Hematopoietic multipotent progenitor cell treated with erythropoietin and hydrocortisone succinate and interleukin-3 and kit ligand, for 17 days (in vitro differentiated cells): ENCODE measurements at places on chromosomes 13 and 19.

DNA sequence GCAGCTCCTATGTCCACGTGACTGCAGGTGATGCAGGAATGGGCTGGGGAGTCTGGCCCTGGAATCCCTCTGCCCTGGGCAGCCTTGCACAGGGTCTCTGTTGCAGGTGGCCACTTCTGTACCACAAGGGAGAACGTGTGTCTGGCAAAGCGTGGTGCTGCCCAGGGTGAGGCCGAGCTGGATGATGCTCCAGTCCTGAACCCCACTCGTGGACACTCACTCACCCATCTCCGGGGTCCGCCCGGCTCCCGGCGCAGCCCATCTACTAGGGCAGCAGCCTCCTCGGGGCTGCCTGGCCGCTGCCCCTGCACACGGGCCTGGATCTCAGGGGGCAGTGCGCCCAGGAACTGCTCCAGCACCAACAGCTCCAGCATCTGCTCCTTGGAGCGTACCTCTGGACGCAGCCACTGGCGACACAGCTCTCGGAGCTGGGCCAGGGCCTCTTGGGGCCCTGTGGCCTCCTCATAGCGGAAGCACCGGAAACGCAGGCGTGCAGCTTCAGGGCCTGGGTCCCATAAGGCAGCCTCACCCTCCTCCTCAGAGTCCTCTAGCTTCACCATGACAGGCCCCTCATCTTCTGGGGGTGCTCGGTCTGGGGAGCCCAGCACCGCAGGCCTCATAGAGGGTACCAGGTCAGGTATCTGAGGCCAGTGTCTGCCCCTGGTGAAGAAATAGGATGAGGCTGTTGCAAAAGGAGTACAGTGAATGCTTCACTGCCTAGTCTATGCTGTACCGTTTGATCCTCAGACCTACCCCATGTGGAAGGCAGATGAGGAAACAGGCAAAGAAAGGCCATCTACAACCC lies 2.2 kb downstream of the MZF1 start:
- DNase-seq = no peak

- DNase-seq = no peak
Observed at GRCh38 chr19:22882797-22883196, 50.7 kb downstream of the ZNF723 start.

DNA sequence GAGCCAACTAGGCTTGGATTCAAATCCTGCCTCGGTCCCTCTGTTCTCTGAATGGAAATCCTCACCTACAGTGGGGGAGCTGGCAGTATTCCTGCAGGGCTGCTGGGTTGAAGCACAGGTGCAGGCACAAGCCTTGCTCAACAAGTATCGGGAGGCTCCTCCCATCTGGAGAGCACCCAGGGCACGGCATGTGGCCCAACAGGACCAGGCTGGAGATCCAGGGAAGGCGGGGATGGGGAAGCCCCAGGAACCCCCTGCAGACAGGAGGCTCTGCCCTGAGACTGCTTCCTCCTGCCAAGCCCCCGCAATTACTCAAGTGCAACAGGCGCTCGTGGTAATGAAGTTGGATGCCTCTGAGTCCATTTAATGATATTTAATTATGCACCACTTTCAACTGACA lies 128.0 kb upstream of the VSTM2B start:
- no peak for DNase-seq

DNA sequence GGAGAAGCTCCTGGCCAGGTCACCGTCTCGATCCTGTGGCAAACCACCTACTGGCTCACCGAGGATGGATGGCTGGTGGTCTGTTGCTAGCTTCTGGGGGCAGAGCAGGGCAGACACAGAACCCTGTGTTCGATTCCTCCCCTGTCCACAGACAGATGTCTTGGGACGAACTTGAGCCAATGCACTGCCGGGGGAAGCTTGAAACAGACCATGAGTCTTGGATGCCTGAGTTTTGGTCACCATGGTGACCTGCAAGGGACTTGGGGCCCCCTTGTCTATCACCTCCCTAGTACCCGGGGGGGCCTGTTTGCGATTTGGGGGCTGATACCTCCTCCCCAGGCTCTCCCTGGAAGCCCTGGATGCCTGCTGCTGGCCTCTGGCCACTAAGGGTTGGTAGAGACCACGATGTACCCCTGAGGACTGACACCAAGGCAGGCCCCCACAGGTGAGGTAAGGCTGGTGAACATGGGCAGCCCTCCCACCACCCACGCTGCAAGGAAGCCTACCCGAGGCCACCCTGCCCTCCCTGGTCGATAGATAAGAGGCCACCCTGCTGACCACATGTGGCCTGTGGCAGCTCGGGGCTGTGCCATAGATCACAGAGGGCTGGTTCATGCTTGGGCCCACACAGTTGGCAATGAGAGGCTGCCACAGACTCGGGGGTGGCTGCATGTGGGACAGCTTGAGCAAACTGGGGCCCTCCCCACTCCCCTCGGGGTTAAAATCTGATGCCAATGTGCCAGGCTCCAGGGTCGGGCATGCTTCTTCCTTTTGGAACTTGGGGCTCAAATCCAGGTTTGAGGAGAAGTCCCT lies 10.7 kb downstream of the IQCN start:
- DNase-seq = no peak

- DNase-seq = no peak
Observed at GRCh38 chr13:41639237-41639904, 182.0 kb downstream of the RGCC start.

DNA sequence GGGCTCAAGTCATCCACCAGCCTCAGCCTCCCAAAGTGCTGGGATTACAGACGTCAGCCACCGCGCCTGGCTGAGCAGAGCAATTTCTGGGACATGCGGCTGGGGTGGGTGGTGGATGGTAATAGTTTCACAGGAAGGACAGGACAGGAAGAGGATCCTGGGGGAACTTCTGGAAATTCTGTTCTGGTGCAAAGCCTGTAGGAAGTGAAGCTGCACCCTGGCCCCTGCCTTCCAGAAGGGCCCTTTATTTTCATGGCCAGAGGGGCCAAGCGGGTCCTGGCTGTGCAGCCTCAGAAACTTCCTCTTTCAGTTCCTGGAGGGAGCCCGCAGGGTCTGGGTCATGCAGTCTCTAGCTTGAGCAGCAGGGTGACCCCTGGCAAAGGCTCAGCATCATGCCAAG lies 15.7 kb downstream of the FEM1A start:
- DNase-seq = no peak

DNA sequence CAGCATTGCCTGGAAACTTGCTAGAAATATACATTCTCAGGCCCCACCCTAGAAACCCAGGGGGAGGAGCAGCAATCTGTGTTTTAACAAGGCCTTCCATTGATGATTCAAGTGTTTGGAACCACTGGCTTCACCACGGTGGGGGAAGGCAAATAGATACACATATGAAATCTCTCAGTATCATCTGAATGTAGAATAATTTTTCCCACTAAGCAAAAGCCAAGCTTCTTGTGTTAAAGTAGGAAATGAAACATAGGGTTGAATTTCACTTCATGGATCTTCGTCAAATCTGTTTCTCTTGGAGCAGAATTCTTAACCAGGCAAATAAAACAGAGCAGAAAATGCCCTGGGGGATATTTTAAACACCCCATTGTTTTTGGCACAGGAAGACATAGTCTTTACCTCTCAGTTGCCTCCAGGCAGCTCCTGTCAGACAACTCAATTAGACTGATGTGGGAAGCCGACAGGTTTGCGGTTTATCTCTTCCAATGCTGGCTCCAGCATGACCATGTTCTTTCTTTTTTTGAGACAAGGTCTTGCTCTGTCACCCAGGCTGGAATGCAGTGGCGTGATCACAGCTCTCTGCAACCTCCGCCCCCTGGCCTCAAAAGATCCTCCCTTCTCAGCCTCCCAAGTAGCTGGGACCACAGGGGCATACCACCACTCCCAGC lies 213.0 kb downstream of the FOXO1 start:
- DNase-seq = no peak

DNA sequence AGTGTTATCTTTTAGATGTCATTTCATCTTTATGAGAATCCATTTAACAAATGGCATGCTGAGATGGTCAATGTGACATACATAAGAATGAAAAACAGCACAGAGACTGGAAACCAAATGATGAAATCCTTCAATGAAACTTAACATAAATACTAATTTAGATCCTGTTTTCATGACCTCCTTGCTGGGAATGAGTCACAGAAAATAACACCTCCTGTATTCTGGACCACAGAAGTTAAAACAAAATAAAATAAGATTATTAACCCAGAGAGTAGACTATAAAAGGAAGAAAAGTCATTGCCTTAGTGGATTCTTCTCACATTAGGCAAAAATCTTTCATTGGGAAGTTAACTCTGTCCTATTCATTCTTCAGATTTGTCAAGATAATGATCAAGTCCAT lies 1.6 kb downstream of the DIAPH3 start:
- peak; percentile 10 for DNase-seq

- DNase-seq = no peak
Observed at GRCh38 chr13:19148561-19148960, 33.1 kb downstream of the TUBA3C start.

DNA sequence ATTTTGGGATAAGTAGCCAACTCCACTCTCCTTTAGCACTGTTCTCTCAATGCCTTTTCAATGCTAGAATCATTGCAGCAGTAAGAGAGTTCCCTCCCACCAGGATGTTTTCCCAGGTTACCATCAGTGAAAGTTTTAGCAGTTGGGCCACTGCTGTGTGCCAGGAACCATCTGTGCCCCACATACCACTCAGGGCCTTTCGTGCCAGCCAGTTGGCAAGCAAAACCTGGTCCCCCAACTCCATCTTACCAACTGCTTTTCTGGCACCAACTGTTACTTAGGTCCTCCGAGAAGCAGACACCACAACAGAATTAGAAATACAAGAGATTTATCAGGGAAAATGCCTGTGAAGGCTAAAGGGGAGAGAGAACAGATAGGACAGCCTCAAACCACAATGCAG lies 533.4 kb upstream of the NBEA start:
- DNase-seq = no peak
